Activated gamma-delta T cell treated with anti-CD3 and anti-CD28 coated beads, Interleukin-2, amount 50 U/mL, for 16 hours (primary cell): ENCODE measurements at places on chromosomes 11 and 22.

GRCh38 chr11:31817054-31817620 is 6.0 kb upstream of the PAX6 start:
- no peak for DNase-seq

DNA sequence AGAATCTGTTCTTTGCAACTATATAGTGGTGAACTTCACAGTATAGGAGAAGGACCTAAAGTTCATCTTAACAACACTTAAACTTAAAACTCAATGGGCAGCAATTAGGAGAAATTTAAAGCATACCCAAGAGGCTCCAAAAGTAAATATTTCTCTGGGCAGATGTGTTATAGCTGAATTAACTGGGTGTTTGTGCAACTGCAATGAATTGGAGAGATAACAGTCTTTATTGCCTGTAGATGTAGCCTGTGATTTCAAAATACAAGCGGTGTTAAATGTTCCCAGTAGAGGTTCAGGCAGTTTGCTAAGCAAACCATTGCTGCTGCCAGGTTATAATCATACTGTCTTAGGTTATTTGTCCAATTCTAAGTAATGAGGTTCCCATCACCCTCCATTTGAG is 294.1 kb upstream of the MTNR1B start:
- no peak for DNase-seq

DNA sequence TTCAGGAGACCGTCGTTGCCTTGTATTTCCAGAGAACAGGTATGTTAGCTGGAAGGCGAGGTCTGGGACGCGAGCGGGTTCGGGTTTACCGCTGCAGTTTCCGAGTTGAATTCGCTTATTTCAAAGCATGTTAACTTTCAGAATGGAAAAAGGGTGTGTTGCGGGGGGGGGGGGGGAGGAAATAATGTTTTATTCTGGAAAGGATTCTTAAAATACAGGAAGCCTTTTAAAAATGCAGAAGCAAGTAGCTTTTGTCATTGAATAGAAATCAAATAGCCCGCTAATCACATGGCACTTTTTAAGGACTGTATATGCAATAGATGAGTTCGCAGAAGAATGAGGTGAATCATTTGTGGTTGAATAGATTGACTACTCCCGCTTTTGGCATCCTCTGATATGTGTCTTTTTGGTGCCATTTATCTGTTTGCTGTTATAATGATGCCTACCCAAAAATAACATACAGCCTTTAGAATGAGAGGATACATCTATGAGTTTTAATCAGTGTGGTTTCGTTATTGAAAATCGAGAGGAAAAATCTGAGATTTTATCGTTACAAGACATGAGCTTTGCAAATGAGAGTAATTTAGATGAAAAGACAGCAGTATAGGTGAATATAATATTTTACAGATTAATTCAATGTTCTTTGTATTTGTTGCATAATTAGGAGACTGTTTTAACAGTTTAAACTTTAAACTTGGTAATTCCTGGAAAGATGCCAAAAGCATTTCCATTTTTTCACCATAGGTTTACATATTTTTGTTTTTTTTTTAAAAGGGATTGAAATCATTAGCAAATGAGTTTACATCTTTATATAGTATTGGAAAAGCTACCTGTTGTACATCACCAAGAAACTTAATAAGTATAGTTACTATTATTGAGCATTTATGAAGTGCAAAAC is 1.7 kb downstream of the PDE3B start:
- no peak for DNase-seq

DNA sequence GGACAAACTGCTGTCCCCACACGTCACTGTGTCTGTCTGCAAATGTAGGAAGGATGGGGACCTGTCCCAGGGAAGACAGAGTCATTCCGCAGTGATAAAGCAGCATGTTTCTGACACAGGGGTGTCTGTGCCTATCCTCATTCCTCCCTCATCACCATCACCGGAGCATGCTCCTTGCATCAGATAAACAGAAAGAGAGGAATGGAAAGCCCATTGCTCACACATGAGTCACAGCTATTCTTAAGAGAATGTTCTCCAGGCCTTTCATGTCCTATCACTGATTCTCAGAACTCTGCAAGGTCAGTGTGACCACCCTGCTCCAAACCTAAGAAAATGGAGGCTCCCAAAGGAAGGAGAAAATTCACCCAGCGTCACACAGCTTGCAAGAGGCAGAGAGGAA is 38.9 kb downstream of the ZNF195 start:
- DNase-seq, result no peak

- no peak for DNase-seq
These were observed 310.2 kb downstream of the DLG2 start for GRCh38 chr11:85316967-85317366.

DNA sequence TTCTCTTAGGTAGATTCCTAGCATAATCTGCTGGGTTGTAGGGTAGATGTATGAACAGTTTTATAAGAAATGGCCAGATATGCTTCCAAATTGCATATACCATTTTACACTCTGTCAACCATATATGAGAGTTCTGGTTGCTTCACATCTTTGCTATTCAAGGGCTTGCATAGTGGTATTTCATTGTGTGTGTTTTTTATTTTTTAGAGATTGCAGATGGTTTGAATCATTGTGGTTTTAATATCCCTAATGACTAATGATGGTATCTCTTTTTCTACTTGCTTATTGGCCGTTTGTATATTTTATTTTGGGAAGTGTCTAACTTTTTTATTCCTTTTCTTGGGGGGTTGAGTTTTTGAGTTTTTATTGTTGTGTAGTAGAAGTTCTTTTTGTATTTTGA is 26.9 kb downstream of the RNF214 start:
- DNase-seq, result no peak

GRCh38 chr11:104095791-104096190 is 59.4 kb downstream of the DDI1 start:
- no peak for DNase-seq

GRCh38 chr22:47248925-47249324 is 486.5 kb downstream of the TBC1D22A start:
- no peak for DNase-seq
